Suppressor macrophage treated with lipopolysaccharide for 1 hour (primary cell): ENCODE measurements at places on chromosomes 13 and 19.

DNA sequence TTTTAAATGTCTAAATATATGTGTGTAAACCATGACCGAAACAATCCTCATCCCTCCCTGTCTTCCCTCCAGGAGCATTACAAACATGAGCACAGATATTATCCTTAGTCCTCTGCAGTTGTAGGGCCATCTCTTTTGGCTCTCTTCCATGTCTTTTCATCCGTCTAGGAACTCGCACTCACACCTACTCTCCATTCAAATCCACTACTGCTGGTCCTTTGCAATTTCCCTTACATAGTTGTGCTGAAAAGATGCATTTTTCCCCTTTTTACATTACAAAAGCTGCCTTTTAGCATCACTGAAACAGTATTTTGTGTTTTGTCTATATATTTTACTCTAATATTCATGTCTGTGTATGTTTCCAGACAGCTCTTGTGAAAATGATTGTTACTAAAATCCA, 237.8 kb downstream of the DACH1 start:
- DNase-seq = no peak

DNA sequence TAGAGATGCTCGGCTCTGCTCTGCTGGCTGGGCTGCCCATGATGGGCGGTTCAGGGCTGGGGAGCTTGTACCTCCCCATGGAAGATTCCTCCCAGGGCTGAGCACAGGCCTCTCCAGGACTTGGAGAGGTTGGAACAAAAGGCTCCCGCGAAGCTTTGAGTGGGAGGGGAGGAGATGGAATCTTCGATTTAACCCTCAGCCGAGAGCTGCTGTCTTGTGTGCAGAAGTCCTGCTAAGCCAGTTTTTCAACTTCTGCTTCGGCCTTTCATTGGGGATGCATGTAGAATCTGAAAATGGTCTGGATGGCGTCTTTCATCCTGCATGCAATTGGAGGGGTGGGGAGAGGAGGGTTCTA, 163.3 kb downstream of the KDM4B start:
- no peak for DNase-seq

DNA sequence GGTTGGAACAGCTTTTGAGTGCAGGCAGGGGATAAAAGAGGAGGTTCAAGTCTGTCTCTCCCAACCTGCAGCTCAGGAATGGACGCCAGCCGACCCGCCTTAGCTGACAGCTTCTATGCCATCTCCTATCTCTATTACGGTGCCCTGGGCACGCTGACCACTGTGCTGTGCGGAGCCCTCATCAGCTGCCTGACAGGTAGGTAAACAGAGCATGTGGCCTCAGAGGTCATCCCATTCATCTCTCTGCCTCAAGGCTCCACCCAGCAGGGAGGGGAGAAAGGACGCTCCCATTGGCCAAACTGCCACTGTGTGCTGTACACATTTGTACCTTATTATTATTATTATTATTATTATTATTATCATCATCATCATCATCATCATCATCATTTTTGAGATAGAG, 16.5 kb downstream of the SLC5A5 start:
- no peak for DNase-seq

DNA sequence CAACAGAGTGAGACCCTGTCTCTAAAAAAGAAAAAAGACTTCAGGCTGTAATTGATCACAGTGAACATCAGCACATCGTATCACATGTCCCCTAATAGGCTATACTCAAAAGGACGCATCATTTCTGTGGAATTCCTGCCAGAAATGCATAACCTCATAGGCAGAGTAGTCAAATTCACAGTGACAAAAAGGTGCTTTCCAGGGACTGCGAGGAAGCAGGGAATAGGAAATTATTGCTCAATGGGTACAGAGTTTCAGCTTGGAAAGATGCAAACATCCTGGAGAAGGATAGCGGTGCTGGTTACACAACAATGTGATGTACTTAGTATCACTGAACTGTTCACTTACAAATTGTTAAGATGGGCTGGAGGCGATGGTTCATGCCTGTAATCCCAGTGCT, 41.1 kb upstream of the MRI1 start:
- DNase-seq = peak; percentile 35

DNA sequence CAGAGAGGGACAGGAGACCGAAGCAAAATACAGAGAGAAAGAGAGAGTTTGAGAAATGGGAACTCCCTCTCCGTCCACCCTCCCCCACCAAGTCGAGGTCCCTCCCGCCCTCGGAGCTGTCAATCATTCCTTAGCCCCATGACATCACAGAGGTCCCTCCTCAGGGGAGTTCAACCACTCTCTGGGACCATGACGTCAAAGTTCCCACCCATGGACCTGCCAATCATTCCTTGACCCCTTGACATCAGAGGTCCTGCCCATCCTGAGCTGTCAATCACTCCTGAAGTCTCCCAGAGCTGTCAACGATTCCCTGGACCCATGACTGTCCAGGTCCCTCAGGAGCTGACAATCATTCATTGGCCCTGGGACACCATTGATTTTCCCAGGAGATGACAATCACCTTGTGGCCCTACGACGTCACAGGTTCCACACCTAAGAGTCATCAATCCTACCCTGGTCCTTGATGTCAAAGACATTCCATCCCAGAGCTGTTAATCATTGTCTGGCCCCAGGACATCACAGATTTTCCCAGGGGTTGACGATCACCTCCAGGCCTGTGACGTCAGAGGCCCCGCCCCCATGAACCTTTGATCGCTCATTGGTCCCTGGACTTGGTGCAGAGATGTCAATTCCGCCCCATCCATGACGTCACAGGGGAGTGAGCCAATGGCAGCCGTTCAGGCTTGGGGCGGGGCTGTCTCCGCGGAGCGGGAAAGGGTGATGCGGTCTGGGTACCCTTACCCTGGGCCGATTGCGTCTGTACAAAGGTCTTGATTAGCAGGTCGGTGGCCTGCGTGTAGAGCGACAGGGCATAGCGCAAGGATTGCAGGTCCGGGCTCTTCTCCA, 61.7 kb downstream of the COLGALT1 start:
- DNase-seq = peak; percentile 56

DNA sequence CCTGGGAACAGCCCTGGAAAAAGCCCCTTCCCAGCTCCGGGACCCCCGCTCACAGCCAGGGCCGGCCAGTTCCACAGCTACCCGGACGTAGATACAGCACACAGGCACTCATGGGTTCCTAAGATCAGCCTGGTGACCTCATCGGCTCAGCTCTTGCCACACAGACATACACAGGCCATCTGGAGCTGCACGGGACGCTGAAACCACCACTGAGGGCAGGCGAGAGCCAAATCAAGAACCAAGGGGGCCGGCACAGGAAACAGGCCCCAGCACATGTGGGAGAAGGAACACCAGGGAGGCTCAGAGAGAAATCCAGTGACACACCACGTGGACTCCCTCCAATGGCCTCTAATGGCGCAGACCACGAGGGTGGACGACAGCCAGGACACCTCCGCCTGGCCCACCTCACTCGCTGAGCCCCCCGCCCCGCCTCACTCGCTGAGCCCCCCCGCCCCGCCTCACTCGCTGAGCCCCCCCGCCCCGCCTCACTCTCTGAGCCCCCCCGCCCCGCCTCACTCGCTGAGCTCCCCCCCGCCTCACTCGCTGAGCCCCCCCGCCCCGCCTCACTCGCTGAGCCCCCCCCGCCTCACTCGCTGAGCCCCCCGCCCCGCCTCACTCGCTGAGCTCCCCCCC, 69.7 kb upstream of the C13orf46 start:
- peak; percentile 73 for DNase-seq

DNA sequence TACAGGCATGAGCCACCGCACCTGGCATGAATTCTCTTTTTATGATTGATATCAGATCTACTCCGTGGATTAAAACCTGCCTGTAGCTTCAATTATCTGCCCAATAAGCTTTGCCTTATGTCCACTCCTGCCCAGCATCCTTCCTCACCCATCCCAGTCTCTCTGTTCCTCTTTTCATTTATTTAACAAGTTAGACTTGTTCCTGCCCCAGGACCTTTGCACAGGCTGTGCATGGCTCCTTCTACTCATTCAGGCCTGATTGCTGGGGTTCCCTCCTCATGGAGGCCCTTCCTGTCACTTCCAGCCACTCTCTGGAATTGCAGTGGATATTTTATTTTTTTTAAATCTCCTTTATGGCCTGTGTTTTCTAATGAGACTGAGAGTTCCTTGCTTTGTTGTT, 27.6 kb downstream of the SMARCA4 start:
- DNase-seq = no peak

DNA sequence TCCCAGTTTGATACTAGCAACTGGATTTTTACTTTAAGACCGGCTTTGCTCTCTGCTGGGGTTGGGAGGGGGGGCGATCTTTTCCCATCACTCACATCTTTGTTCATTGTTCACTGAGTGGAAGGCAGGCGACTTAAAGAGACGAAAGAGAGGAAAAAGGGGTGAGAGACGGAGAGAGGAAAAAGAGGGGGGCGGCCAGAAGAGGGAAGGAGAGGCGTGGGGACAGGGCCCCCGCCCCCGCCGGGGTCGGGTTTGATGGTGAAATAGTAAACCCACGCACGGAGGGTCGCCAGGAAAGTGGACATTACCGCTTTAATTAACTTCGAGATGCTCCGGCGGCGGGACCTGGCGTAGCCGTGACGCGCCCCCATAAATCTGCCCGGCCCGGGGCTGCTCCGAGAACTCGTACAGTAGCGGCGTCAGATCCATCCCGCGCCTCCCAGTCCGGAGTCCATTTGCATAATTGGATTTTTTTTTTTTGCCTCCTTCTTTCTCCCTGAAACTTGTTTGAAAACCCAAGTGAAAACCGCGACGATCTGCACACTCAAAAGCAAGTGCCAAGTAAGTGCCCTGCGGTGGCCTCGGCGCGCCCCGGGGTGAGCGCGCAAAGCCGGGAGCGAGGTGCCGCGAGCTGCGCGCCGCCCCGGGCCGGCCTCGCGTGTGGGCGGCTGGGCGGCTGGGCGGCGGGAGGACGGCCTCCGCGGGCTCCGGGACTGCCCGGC, 143.9 kb upstream of the ZNF536 start:
- peak; percentile 35 for DNase-seq

GRCh38 chr19:58307736-58308135, 2.6 kb downstream of the ERVK3-1 start:
- no peak for DNase-seq

DNA sequence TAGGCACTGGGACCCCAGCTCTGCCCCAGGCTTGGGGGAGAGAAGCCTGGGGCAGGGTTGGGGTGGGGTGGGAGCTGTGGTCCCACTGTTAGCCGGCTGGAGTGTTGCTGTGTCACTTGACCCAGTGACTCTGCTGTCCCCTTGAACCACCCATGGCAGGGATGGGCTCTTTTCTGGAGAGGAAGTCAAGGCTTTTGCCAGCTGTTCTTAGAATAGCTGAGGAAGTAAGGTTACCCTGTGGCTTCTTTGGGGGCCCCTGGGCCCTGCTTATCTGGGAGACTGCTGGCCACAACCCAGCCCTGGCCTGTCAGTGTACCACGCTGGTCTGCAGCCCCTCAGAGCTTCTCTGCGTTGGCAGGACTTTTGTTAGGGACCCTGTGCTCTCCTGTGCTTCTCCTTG, 9.1 kb downstream of the PNPLA6 start:
- DNase-seq = peak; percentile 57

DNA sequence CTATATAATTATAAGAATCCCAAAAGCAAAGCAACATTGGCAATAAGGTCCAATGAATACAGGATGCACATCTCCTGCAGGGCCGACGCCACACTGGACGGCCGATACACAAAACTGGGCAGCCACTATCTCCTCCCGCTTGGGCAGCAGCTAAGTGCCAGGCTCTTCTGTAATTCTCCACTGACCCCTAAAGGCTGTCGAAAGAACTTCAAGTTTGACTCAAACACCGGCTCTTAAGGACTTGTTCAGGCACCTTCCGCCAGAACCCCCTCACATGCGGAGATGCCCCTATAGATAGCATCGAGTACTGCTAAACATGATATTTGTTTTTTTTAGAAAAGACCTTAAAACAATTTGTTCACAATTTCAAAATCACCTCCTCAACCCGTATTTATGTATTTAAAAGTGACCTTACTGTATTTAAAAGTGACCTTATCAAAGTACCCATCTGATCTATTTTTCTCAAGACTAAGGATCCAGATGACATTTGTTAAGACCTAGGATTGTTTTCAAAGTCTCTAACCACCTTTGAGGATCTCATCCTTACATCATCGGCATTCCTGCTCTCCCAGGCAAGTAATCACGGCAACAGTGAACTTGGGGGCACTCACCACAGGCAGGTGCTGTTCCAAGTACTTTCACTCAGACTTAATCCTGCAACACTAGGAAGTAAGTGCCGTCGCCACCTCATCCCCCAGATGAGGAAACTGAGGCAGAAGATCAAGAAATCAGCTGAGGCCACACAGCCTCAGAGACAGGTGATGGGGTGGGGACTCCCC, 77.8 kb downstream of the TUBGCP3 start:
- peak; percentile 21 for DNase-seq

- no peak for DNase-seq
Observed at GRCh38 chr13:97020689-97021240, 26.5 kb upstream of the OXGR1 start.

DNA sequence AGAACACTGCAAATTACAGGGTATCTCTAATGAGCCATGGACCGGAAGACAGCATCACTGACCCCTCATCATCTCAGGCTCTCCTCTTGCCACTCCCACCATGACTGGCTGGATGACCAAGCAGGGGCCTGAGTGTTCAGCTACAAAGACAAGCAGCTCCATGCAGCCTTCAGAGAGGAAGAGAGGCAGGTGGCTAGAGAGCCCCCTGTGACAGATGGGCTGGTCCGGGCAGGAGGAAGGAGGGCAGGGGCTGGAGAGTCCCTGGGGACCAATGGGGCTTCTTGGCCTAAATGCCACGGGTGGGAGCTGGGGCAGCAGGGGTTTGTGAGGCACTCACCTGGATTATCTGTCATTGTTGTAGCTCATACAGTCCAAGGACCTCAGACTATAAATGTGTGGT, 12.8 kb upstream of the RASA3 start:
- DNase-seq = no peak

GRCh38 chr19:31037286-31037980, 311.8 kb downstream of the TSHZ3 start:
- DNase-seq = no peak

GRCh38 chr13:101554420-101555125, 102.1 kb downstream of the ITGBL1 start:
- DNase-seq = no peak
